ENCODE measurements at places on chromosomes 11 and 22. TPM values are rescaled to one million over a fixed set of nuclear protein-coding genes. Genes with fewer than 3 reads are reported as not detected.

Gene OR9Q2
- not detected for total RNA-seq

Gene C11orf87
- 0.03 TPM for total RNA-seq

Gene TREH
- not detected for total RNA-seq

Gene CABP7
- not detected for total RNA-seq

Gene SF3A1
- 87.7 TPM for total RNA-seq

Gene BIRC2
- 30.4 TPM for total RNA-seq

Gene PHF5A
- total RNA-seq = 26.4 TPM

Gene DGCR8
- total RNA-seq = 15.4 TPM

Gene CELSR1
- total RNA-seq = 7.6 TPM

Gene DDIAS
- total RNA-seq = 0.89 TPM

Gene PLEKHA7
- total RNA-seq = 16.2 TPM

Gene SMTNL1
- not detected for total RNA-seq

Gene SYT8
- total RNA-seq = not detected

Gene PKP3
- total RNA-seq = 0.86 TPM

Gene GPHA2
- not detected for total RNA-seq

Gene DDI1
- not detected for total RNA-seq

Gene SLC35C1
- 5.8 TPM for total RNA-seq

Gene ST14
- 1.8 TPM for total RNA-seq

Gene PRR33
- total RNA-seq = 5.8 TPM

Gene OR52E8
- total RNA-seq = not detected

Gene JHY
- total RNA-seq = 2.6 TPM

Gene FXYD2
- 1.4 TPM for total RNA-seq

Gene CCDC90B
- total RNA-seq = 20.1 TPM

Gene CERK
- total RNA-seq = 69.0 TPM

Gene OR51E2
- 0.13 TPM for total RNA-seq

Gene SHANK3
- total RNA-seq = 19.3 TPM

Gene TMEM191B
- 0.32 TPM for total RNA-seq

Gene RHOG
- 22.3 TPM for total RNA-seq

Gene SCN3B
- total RNA-seq = 0.56 TPM

Gene GRAP2
- total RNA-seq = 1.6 TPM

Gene PATE4
- total RNA-seq = not detected

Gene TNNI2
- total RNA-seq = not detected

Gene TH
- not detected for total RNA-seq

Gene YAP1
- total RNA-seq = 73.8 TPM

Gene PDE3B
- 5.3 TPM for total RNA-seq

Gene DBX1
- total RNA-seq = not detected

Gene OPCML
- 0.59 TPM for total RNA-seq

Gene UPK3A
- total RNA-seq = 0.65 TPM

Gene SMIM35
- not detected for total RNA-seq

Gene MRGPRX3
- not detected for total RNA-seq

Gene CXCR5
- total RNA-seq = not detected

Gene GNG3
- not detected for total RNA-seq

Data from Right ventricle myocardium superior (tissue), 1 donor.